ENCODE measurements at places on chromosomes 5 and 9. TPM values are rescaled to one million over a fixed set of nuclear protein-coding genes. Genes with fewer than 3 reads are reported as not detected.

Gene SNX18
- total RNA-seq = 35.5 TPM

Gene MEIKIN
- total RNA-seq = not detected

Gene GRAMD2B
- 24.9 TPM for total RNA-seq

Gene MRPL36
- 77.3 TPM for total RNA-seq

Gene RXRA
- total RNA-seq = 40.1 TPM

Gene ZNF366
- total RNA-seq = not detected

Gene IFNA7
- total RNA-seq = not detected

Gene KCNV2
- total RNA-seq = not detected

Gene SLC4A9
- total RNA-seq = not detected

Gene ENHO
- total RNA-seq = not detected

Gene TAF11L2
- not detected for total RNA-seq

Gene ARSI
- total RNA-seq = 3.3 TPM

Gene NMUR2
- total RNA-seq = not detected

Gene SLC34A1
- not detected for total RNA-seq

Gene TSSK1B
- total RNA-seq = 0.14 TPM

Gene CCDC192
- not detected for total RNA-seq

Gene PDCD1LG2
- 0.71 TPM for total RNA-seq

Gene DND1
- 0.28 TPM for total RNA-seq

Gene CMBL
- 3.1 TPM for total RNA-seq

Gene RAD1
- 27.3 TPM for total RNA-seq

Gene SETD9
- 1.1 TPM for total RNA-seq

Gene LHFPL2
- 12.4 TPM for total RNA-seq

Gene CHSY3
- total RNA-seq = 0.56 TPM

Gene ARL14EPL
- total RNA-seq = not detected

Gene C5orf52
- total RNA-seq = not detected

Gene DRD1
- not detected for total RNA-seq

Measured in airway epithelial cell (primary cell).